ENCODE measurements at places on chromosomes 7 and 10.

- no peak for DNase-seq
- H3K36me3 ChIP-seq: no peaks in the 10 kb centered on the region
- peaks cover 5% of the 10 kb centered on the region for H3K4me1 ChIP-seq
- peaks cover 13% of the 10 kb centered on the region for H3K27me3 ChIP-seq
These were observed 919 bp upstream of the RHOBTB1 start for GRCh38 chr10:60944910-60945297.

GRCh38 chr10:75730847-75731246 is 299.4 kb downstream of the LRMDA start:
- no peaks in the 10 kb centered on the region for H3K36me3 ChIP-seq
- no peak overlapping the region for H3K4me3 ChIP-seq
- no peaks in the 10 kb centered on the region for H3K4me1 ChIP-seq

GRCh38 chr7:158377800-158378623 is 209.6 kb downstream of the PTPRN2 start:
- DNase-seq: no peak
- H3K36me3 ChIP-seq: no peaks in the 10 kb centered on the region
- H3K27ac ChIP-seq: no peak overlapping the region
- no peaks in the 10 kb centered on the region for H3K4me1 ChIP-seq
- no peaks in the 10 kb centered on the region for H3K27me3 ChIP-seq

GRCh38 chr7:126450269-126450671 is 802.5 kb downstream of the GRM8 start:
- no peaks in the 10 kb centered on the region for H3K36me3 ChIP-seq
- no peak overlapping the region for H3K4me3 ChIP-seq
- no peak for DNase-seq
- H3K4me1 ChIP-seq: no peaks in the 10 kb centered on the region

- no peak overlapping the region for H3K27ac ChIP-seq
- no peak overlapping the region for H3K4me3 ChIP-seq
- no peaks in the 10 kb centered on the region for H3K36me3 ChIP-seq
- no peaks in the 10 kb centered on the region for H3K27me3 ChIP-seq
These were observed 103.8 kb upstream of the SLC26A5 start for GRCh38 chr7:103549786-103550185.

GRCh38 chr7:37216156-37216852 is 232.4 kb downstream of the ELMO1 start:
- no peak overlapping the region for H3K27ac ChIP-seq
- peaks cover 12% of the 10 kb centered on the region for H3K4me1 ChIP-seq
- no peaks in the 10 kb centered on the region for H3K27me3 ChIP-seq
- no peak for DNase-seq
- 0 out of 2 replicates have a peak, but pooled peaks cover 3% of the 10 kb centered on the region for H3K36me3 ChIP-seq
- no peak overlapping the region for H3K4me3 ChIP-seq

GRCh38 chr10:26435852-26436251 is 2.3 kb upstream of the APBB1IP start:
- H3K4me3 ChIP-seq: no peak overlapping the region
- peaks cover 6% of the 10 kb centered on the region for H3K27me3 ChIP-seq

- no peak overlapping the region for H3K27ac ChIP-seq
- H3K27me3 ChIP-seq: no peaks in the 10 kb centered on the region
- H3K4me3 ChIP-seq: no peak overlapping the region
- H3K4me1 ChIP-seq: peaks cover 12% of the 10 kb centered on the region
These were observed 251.0 kb upstream of the ZMIZ1 start for GRCh38 chr10:78817804-78818203.

- H3K27ac ChIP-seq: no peak overlapping the region
- no peak for DNase-seq
- H3K36me3 ChIP-seq: peaks cover 44% of the 10 kb centered on the region
- no peaks in the 10 kb centered on the region for H3K4me1 ChIP-seq
- H3K4me3 ChIP-seq: 0 out of 2 replicates have a peak overlapping the region, but pooled peaks have one; percentile 4
These were observed 20.6 kb downstream of the FAM200A start for GRCh38 chr7:99531354-99531765.

- no peak overlapping the region for H3K27ac ChIP-seq
- H3K4me1 ChIP-seq: no peaks in the 10 kb centered on the region
- H3K27me3 ChIP-seq: no peaks in the 10 kb centered on the region
- H3K36me3 ChIP-seq: peaks cover 12% of the 10 kb centered on the region
- DNase-seq: no peak
These were observed 47.7 kb upstream of the ATP6V0A4 start for GRCh38 chr7:138845711-138846110.

DNA sequence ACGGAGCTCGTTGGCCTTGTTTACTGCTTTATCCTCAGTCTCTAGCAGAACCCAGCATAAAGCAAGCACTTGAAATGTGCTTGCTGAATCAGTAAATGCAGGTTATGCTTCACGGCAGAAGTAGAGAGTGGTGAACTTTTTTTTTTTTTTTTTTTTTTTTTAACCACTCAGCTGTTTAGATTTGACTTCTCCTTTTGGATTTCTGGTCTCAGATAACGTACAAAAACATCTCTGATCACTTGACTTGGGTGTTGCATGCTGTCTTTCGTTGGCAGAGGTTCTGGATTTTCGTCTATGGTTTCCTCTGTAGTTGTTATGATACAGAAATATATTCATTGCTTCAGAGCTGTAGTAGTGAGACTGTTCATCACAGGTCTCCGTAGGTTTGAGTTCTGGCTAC is 242.5 kb upstream of the HABP2 start:
- DNase-seq: no peak
- H3K27ac ChIP-seq: no peak overlapping the region
- H3K4me1 ChIP-seq: 0 out of 2 replicates have a peak, but pooled peaks cover 4% of the 10 kb centered on the region

- H3K4me1 ChIP-seq: no peaks in the 10 kb centered on the region
- H3K4me3 ChIP-seq: no peak overlapping the region
- no peaks in the 10 kb centered on the region for H3K27me3 ChIP-seq
These were observed 29.0 kb downstream of the ATOH7 start for GRCh38 chr10:68202960-68203353.

GRCh38 chr7:105017657-105018365 is 3.8 kb downstream of the KMT2E start:
- no peak for DNase-seq
- H3K4me1 ChIP-seq: no peaks in the 10 kb centered on the region
- H3K4me3 ChIP-seq: no peak overlapping the region

GRCh38 chr10:92644921-92645320 is 44.8 kb upstream of the HHEX start:
- H3K27me3 ChIP-seq: no peaks in the 10 kb centered on the region
- no peak overlapping the region for H3K4me3 ChIP-seq
- no peak overlapping the region for H3K27ac ChIP-seq
- no peak for DNase-seq
- no peaks in the 10 kb centered on the region for H3K4me1 ChIP-seq

DNA sequence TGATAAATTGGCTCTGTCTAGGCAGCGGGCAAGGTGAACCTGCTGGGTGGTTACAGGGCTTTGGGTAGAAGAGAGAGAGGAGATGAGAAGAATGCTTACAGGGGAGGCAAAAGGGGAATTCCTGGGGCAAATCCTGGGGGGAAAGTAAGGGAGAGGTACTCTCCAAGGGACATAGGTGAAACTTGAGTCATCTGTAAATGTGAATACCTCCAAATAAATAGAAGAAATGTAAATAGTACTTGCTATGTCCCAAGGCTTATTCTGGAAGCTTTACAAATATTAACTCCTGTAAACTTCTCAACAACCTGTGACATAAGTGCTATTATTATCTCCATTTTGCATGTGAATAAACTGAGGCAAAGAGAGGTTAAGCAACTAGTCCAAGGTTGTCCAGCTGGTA is 57.7 kb upstream of the CDK13 start:
- no peaks in the 10 kb centered on the region for H3K4me1 ChIP-seq
- no peak overlapping the region for H3K4me3 ChIP-seq
- no peaks in the 10 kb centered on the region for H3K27me3 ChIP-seq
- no peak for DNase-seq

DNA sequence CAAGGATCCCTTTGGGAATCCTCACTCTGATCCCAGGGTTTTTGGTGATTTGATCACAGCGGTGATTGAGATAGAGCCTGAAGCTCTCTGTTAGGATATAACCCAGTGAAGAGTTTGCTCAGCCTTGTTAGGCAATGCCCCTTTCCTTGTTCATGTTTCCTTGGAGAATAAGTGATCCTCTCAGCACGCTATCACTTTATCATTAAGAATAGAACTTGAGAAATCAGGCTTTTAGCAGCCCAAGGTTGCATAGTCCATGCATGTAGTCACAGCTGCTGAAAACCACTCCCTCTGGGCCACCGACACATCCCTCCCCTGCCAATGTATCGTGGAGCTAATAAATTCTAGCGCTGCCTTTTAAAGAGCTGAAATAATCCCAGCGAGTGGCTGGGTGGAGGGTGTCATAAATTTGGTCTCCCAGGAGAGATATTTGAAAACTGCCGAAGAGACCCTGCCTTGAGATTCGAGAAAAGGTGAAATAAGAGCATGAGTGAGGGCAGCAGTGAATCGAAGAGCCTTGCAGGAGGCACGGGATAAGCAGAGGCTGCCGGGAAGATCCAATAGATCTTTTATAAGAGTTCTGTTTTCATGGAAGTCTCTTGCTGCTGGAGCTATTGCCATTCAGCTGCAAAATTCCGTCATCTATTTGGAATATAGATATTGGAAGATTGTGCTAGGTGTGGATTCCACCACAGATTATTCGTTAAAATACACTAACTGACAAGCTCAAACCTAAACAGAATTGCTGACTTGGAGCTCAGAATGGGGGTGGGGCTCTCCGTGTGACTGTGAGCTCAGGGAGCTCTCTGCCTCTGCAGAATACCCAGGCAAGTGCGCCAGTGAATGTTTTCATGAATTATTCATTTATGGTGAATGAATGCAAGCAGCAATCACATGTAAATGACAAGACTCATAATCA is 249.8 kb downstream of the TRIL start:
- H3K4me1 ChIP-seq: peaks cover 9% of the 10 kb centered on the region
- H3K36me3 ChIP-seq: no peaks in the 10 kb centered on the region
- H3K4me3 ChIP-seq: no peak overlapping the region

- no peak for DNase-seq
- H3K4me1 ChIP-seq: no peaks in the 10 kb centered on the region
- H3K27ac ChIP-seq: no peak overlapping the region
- H3K4me3 ChIP-seq: no peak overlapping the region
- H3K27me3 ChIP-seq: no peaks in the 10 kb centered on the region
These were observed 15.9 kb downstream of the ZNF3 start for GRCh38 chr7:100065452-100066186.

- H3K4me1 ChIP-seq: peaks cover 20% of the 10 kb centered on the region
- no peak for DNase-seq
- H3K36me3 ChIP-seq: no peaks in the 10 kb centered on the region
- H3K27ac ChIP-seq: no peak overlapping the region
- H3K4me3 ChIP-seq: no peak overlapping the region
- no peaks in the 10 kb centered on the region for H3K27me3 ChIP-seq
These were observed 59.2 kb upstream of the GPR26 start for GRCh38 chr10:123606955-123607354.

DNA sequence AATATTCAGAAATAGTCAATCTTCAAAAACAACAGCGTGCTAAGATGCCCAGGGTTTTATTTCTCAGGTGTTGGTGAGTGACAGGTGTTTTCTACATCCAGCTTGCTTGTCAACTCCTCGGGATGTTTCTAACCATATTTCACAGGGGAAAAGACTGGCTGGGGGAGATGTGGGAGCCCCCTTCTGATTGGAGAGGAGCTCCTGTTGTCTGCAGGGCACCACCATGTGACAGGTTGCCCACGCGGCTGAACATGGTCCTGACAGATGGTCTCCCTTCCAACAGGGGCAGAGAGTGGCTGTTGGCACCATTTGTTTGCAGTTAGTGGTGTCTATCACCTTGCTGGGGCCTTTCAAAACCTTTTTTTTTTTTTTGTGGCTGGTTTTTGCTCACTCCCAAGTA is 16.5 kb upstream of the GPR26 start:
- H3K4me3 ChIP-seq: no peak overlapping the region
- no peak for DNase-seq
- no peaks in the 10 kb centered on the region for H3K27me3 ChIP-seq

DNA sequence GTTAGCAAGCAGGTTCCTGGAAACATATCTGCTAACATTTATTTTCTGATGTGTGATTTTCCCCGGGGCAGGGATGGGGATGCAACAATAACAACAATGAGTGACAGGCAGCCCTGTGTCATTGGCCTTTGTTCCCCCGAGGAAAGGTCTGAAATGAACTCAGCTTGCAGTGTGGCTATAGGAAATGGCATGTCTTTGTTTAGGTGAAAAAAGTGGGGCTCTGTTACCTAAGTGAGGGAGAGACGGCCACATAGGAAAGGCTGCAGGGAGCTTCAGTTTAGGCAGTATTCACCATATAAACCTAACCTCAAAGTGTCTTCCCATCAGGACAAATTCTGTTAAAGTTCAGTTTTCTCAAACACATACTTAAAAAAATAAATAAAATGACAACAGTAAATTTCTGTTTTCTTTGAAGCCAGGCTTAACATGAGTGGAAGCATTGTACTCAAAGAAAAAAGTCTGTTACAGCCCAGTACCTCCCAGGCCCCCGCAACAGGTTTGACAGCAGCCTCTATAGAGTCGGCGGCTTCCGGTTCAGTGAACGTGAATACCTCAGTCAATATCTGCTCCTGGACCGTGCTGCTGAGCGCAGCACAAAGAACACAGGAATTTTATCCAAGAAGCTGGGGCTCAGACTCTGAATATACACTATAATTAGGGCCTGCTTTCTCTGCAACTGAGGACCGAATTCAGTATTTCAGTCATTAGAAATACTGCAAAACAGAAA is 168.3 kb downstream of the GLI3 start:
- H3K4me3 ChIP-seq: no peak overlapping the region
- H3K4me1 ChIP-seq: no peaks in the 10 kb centered on the region
- H3K27ac ChIP-seq: no peak overlapping the region
- H3K36me3 ChIP-seq: no peaks in the 10 kb centered on the region

DNA sequence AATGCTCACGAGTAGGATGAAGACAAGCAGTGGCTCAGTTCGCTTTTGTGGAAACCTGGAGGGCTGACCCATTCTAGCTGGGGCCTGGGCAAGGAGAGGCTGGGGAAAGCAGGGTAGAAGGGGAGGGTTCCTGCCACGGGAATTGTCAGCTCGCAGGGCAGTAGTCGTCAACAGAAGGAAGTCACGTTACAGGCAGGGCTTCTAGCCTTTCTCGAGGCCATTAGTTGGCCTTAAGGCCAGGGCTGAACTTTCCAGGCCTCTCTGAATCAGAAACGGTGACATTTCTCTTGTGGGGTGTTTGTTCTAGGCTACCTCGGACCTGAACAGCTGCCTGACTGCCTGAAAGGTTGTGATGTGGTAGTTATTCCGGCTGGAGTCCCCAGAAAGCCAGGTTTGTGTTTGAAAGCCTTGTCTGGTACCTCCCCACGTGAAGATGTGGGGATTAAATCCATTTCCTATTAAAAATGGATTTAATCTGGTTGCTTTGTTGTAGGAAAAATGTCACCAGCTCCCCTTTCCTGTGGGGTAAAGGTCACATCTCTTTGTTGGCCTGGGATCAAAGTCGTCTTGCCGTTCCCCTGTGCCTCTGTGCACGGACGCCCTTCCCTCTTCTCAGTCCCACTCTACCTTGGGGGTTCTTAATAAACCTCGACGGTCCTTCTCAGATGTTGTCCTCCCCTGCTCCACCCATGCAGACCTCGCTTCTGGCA is 9.4 kb downstream of the MDH2 start:
- peaks cover 60% of the 10 kb centered on the region for H3K36me3 ChIP-seq
- no peaks in the 10 kb centered on the region for H3K27me3 ChIP-seq
- DNase-seq: no peak
- no peak overlapping the region for H3K4me3 ChIP-seq
- H3K27ac ChIP-seq: no peak overlapping the region

Measured in H1 (cell line).